ENCODE measurements at places on chromosomes 11 and 22.

DNA sequence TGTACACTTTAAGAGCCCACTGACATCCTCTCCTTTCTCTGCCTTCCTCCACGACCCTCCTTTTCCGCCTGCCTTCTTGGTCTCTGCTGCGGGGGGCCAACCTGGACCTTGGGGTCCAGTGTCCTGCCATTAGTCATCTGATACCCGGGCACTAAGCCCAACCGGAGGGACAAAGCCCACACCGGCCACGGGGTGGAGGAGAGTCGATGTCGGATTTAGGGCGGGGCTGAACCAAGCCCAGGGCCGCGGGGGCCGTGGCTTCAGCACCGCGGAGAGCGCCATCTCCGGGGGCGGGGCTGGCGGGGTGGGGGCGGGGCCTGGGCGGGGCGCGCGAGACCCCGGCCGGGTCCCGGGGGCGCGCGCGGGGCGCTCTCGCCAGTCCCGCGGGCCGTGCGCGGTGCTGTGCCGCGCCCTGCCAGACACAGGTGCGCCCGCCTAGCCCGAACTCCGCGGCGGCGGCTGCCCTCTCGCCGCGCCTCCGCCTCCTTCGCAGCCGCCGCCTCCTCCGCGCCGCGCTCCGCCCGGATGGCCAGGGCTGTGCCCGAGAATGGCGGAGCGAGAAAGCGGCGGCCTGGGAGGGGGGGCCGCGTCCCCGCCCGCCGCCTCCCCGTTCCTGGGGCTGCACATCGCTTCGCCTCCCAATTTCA is at the start of gene MAPK8IP1:
Gene MAPK8IP1, plus strand, starts transcription at position 378 of the 647 bp plus-strand sequence. Its CDS starts 170 bp downstream, at position 548.
- no peak for DNase-seq

DNA sequence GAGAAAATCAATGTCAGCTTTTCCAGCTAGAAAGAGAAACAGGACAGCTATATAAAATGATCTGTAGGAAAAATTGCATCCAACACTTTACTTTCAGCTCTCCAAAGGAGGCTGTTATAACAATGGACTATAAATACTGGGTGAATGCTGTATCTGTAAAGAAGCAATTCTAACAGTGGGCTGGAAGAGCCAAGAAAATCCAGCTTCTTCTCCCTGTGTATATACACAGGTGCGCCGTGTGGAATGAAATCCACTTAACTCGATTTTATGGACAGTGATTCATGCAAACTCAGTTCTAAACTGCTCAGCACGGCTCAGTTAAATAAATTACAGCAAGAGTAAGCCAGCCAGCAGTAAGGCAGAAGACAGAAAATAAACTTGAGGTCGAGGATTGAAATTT is 32.5 kb upstream of the LMO2 start:
- DNase-seq: no peak

GRCh38 chr22:39974065-39974464 is 13.9 kb downstream of the TMA7B start:
- no peak for DNase-seq

DNA sequence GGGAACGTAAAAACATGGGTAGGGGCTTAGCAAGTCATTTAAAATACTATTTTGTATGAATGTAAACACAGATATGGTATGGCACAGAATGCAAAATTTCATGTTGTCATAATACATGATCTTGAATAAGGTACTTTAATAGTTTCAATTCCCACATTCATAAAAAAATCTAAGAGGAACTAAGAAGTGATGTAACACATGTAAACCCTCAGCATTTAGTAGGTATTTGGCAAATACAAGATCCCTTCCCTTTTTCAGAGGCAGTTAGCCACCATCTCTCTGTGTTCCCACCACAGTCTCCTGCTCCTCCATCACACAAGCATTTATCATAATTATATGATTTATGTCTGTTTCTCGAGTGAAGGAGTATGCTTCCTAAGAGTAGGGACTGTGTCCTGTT is 251.8 kb downstream of the TENM4 start:
- no peak for DNase-seq

- DNase-seq: no peak
These were observed 85.2 kb upstream of the FGF3 start for GRCh38 chr11:69904161-69904973.

- no peak for DNase-seq
These were observed 234.9 kb upstream of the CADM1 start for GRCh38 chr11:115739146-115739545.

- no peak for DNase-seq
These were observed 46.5 kb downstream of the SEZ6L start for GRCh38 chr22:26215736-26216135.

- no peak for DNase-seq
These were observed 7.6 kb downstream of the APOBEC3A start for GRCh38 chr22:38964989-38965388.

GRCh38 chr11:32960553-32961164 is 55.0 kb upstream of the DEPDC7 start:
- DNase-seq: peak; percentile 31

- no peak for DNase-seq
These were observed 5.7 kb upstream of the APOBEC3A start for GRCh38 chr22:38951734-38952133.

- DNase-seq: no peak
These were observed 333.9 kb downstream of the CTTN start for GRCh38 chr11:70732023-70732880.

DNA sequence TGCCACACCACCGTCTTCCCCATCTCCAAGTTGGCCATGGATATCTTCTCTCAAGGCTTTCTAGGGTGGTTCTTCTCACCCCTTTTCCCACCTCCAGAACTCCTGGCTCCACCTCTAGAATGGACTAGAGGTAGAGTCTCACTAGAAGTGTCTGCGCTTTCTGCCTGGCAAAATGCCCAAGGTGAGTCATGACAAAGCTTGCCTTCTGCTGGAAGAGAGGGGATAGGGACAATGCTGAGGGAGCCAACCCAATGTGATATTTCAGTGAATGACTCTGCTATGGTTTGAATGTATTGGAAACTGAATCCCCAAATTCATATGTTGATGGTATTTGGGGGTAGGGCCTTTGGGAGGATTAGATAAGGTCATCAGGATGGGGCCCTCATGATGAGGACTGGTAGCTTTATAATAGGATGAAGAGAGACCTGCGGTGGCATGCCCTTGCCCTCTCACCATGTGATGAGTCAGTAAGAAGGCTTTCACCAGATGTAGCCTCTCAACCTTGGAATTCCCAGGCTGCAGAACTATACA is 4.1 kb upstream of the CD82 start:
- no peak for DNase-seq

DNA sequence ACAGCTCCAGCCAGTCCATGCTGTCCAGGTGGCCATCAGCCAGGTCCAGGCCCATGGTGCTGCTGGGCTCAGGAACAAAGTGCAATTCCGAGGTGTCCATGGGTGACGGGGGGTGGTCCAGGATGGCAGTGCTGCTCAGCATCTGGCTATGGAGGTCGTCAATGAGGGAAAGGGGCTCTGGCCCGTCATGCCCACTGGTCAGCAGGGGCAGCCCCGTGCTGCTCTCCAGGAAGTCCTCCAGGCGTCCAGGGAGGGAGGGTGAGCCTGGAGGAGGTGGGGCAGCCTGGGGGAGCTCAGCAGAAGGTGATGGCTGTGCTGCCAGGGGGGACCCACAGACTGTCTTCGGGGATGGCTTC is 41.1 kb downstream of the SGSM3 start:
- DNase-seq: no peak

DNA sequence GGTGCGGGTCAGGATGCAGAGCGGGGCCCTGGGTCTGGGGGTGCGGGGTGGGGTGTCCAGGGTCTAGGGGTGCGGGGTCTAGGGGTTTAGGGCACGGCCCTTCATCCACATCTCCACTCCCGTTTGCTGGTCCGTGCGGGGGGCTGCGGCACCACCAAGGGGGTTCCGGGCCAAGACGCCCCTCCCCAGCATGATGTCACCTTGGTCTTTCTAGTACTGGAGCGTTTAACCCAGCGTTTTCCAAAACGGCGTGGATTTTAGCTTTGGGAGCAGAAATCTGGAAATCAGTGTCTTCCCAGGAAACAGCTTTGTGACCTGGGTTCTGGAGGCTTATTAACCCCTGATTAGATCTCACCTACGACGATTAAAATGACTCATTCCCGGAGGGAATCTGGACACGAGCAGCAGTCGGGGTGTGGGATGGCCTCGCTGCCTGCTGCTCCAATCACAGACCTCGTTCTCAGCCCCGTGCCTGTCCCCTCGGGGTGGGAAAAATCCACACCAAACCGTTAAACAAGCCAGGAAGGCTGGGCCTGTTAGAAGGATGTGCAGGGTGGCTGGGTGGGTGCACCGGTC is 759 bp downstream of the AP2A2 start:
- DNase-seq: no peak

DNA sequence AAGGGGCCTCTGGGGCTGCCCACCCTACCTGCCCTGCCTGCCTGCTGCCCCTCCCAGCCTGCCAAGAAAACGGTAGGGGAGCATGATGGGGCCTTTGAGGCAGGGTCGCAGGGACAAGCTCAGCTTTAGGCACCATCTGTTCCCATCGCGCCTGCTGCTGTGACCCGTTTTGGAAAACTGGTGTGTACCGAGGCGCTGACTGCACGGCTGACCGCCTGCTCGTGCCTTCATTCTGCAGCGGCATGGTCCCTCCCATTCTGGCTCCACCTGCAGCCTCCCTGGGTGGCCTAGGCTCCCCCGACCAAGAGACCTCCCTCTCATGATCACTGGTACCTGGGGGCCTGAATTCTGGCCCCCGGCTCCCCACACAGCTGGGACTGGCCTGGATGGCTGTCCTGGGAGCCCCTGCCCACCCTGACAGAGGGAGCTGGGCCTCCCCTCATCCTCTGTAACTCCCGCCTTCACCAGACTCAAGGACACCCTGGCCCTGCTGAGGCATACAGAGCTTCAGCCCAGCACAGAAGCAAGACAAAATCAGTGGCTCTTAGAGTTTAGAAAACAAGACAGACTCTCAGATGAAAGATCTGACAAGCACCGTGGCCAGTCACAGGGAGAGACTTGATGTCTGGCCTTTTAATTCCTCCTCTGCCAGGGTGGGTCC is 6.5 kb upstream of the MYRF start:
- no peak for DNase-seq

DNA sequence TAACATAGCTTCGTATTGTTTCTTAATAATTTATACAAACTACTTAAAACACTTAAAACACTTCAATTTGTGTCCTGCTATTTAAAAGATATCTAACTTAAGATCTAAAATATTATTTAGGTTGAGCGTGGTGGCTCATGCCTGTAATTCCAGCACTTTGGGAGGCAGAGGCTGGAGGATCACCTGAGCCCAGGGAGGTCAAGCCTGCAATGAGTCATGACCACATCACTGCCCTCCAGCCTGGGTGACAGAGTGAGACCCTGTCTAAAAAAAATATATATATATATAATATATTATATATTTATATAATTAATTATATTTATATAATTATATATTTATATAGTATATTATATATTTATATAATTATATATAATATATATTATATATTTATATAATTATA is 4.2 kb upstream of the CTR9 start:
- no peak for DNase-seq

GRCh38 chr11:30454111-30454510 is 131.2 kb downstream of the ARL14EP start:
- DNase-seq: no peak

- DNase-seq: no peak
These were observed 430 bp downstream of the CDC42EP1 start for GRCh38 chr22:37560608-37561211.

DNA sequence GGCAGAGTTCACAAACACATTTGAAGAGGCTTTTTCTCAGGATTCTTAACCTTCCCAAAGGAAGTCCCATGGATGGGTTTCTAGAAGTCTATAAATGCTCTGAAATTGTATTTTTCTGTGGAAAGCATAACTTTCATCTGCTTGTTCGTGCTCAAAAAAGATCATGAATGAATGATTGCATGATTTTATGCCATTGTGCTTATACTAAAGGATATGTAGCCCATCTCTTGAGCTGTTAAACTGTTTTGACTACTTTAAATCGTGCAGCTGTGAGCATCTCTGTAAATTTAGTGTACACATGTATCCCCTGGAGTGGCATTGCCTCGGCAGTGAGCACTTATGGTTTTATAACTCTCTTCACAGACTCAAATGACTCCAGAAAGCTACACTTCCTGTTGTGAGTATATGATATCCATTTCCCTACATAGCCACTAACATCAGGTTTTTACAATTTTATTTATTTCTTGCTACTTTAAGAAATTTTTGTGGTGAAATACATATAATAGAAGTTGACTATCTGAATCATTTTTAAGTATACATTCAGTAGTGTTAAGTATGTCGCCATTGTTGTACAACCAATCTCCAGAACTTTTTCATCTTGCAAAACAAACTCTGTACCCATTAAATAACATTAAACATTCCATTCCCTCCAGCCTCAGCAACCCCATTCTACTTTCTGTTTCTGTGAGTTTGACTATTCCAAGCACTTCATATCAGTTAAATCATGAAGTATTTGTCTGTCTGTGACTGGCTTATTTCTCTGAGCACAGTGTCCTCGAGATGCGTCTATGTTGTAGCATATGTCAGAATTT is 8.0 kb downstream of the NEAT1 start:
- no peak for DNase-seq

GRCh38 chr11:128496692-128497060 is 90.7 kb downstream of the ETS1 start:
- DNase-seq: no peak

DNA sequence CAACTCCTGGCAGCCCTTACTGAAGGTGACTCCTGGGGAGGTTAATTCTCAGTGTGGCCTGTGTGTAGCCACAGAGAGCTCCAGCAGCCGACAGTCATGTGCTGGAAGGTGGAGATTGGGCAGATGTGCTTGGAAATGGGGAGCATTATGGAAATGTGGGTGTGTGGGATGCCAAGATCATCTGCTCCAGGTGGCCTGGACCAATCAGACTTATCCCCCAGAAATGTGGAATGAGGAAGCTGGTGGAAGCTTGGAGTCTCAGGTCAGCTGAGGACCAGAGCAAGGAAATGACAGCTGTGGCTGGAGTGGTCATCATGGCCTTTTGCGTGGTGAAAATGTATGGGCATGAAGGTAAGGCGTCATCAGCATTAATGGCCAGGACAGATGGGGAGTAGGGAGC is 234.0 kb downstream of the MIAT start:
- no peak for DNase-seq

GRCh38 chr11:101949680-101950220 is 33.4 kb upstream of the ANGPTL5 start:
- DNase-seq: no peak

DNA sequence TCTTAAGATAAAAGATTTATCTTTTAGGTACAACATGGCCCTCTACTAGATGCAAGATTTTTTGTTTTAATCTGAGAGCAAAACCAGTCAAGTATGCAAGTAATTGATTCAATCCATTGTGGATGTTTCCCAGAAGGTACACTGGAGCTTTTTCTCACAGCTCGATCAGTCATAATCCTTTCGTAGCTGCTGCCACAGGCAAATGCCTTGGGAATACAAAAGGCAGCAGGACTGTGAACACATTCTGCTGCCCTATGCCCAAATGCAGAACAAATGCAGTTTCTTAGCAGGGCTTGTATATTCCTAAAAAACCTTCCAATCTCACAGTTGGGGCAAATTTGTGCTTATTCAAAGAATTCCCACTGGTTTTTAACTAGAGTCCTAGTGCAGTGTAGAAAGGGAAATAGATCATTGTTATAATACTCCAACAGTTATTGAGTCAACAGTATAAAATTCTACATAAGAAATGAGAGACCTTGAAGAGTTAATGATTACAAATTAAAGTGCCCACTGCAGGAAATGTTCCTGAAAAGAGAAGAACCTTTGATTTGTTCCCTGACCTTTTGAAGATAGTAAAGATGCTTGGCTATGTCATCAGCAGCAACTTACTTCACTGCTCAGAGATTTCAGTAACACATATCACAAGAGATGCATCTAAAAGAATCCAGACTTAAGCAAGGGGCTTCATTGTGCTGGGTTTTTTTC is 14.1 kb downstream of the LPXN start:
- DNase-seq: no peak

GRCh38 chr22:17149076-17149815 is 9.8 kb downstream of the HDHD5 start:
- DNase-seq: no peak

GRCh38 chr22:32343941-32344340 is 13.7 kb upstream of the RFPL3 start:
- no peak for DNase-seq

Data from bone marrow (tissue), 2 donors.